Activated CD8-positive, alpha-beta memory T cell treated with anti-CD3 and anti-CD28 coated beads, Interleukin-2, amount 10 ng/mL, durations not matched to agents 7 days and 5 days (primary cell): ENCODE measurements at places on chromosomes 6 and 20. TPM values are rescaled to one million over a fixed set of nuclear protein-coding genes. Genes with fewer than 3 reads are reported as not detected.

GRCh38 chr20:50240092-50240491 lies 49.5 kb downstream of the CEBPB start:
- DNase-seq, result no peak

DNA sequence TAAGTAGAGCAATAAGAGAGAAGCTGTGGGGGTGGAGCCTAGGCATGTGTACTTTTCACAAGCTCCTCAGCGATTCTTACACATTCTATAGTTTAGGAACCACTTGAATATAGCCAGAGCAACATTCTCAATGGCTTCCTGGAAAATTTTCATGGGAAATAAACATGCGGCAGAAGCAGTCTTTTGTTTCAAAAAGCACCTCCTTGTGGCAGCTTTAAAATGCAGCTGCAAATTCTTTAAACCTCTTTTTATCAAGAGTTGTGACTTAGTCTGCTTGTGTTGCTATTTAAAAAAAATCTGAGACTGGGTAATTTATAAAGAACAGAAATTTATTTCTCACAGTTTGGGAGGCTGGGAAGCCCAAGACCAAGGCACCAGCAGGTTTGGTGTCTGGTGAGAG lies 23.8 kb downstream of the NKX2-2 start:
- DNase-seq, result no peak

DNA sequence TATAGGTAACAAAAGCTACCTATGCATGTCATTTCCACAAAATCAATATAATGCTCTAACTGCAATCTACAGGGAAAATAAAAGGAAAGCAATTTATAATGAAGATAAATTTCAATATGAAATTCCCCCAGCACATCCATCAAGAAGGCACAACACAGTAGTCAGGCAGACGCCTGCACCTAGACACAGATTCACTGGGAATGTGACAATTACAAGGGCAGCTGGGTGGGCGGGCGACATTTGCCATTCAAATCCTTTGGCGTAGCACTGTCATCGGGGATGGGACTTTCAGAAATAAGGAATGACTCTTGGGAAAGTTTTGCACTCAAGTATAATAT lies 60.4 kb downstream of the SULF2 start:
- no peak for DNase-seq

DSP gene
- total RNA-seq, result 0.09 TPM

DNA sequence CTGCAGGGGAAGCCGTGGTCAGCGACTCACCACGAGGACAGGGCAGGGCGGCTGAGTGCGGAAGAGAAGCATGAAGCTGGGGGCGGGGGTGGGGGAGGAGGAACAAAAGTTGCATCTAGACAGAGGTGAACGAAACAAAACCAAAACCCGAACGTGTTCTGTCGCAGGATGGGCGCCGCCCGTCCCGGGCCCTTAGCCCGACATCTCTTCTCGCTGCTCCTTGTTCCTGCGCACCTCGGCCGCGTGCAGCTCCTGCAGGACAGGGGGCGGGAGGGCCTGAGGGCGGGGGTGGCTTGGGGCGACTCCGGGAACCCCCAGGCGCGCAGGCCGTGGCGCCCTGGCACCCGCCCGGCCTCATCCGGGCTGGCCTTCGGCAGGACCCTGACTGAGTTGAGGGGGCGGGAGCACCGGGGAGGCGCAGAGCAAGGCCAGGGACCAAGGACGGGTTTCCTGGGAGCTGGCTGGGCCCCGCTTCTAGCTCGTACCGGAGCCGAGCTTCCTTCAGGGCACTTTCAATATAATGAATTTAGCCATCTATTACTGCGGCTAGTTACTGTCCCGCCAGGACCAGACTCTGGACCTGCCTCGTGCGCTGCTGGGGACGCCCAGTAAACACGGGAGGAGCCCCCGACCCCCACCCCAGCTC lies 12.0 kb downstream of the STMN3 start:
- peak; percentile 82 for DNase-seq

DNA sequence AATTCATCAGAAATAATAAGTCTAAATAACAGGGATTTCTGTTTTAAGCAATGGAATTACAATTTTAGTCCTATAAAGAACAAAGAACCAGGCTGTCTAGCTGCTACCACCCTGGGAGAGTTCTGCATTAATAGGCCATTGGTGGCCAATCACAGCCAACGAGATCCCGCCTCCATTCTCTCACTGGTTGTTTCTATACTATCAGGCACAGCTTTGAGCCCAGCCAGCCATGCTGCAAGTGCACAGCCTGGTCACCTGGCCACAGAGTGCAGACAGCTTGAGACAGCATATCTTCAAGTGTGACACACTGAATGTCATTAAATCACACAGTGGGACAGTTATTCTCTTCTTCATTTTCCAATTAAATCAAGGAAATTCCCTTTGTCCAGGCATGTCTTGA lies 16.1 kb upstream of the RAB22A start:
- DNase-seq, result no peak

- no peak for DNase-seq
Observed at GRCh38 chr20:48049171-48049570, 263.9 kb upstream of the SULF2 start.

DNA sequence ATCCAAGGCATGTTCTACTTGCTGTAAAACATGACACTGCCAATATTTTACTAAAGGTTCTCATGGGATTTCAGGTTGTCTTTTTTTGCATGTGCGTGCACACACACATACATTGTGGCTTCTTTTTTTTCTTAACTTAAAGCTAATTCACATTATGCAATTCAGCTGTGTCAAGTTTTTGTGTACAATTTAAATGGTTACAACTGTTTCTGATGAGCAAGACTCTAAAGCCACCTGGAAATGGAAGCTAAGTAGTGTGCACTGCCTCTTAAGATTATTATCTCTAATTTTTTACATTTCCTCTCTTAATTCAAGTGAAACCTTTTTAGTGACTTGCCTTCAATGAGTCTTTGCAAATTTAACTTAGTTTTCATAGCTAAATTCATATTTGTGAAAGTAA lies 75.3 kb downstream of the TULP4 start:
- DNase-seq, result no peak

DNA sequence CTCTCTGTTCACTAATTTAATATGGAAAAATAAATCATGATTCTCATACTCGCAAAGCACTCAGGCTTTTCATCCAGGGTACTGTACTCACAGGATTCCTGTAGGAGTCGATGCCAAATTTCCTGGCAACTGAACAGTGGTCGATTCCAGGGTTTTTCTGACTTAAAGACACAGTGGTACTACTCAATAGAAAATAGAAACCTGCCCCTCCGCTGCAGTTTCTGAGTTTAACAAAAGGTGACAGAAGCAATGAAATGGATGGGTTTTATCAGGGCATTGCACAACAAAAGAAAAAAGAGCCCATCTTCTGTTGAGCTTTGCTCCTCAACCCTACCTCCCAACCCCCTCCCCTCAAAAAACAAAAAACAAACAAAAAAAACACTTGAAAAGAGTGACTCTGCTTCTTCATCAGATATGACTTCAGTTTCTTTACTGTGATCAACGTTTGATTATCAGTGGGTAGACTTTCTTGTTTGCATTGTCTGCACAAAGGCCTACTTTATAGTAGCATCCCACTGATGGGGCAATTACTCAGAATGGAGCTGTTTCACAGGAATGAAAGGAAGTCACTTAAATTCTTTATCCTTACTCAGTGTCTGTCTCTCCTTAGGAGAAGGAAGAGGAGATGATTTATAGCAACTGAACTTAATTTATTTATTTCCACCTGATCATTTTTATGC lies 96.2 kb upstream of the FOXO3 start:
- DNase-seq, result no peak

- DNase-seq, result peak; percentile 63
Observed at GRCh38 chr20:63056236-63057170, 49.7 kb upstream of the BHLHE23 start.
